A549 treated with Hydrocortisone at 1 μM for 4 hours (cell line): ENCODE measurements at places on chromosomes 5 and 9. TPM values are rescaled to one million over a fixed set of nuclear protein-coding genes. Genes with fewer than 3 reads are reported as not detected.

Gene ARL14EPL
- total RNA-seq = 0.10 to 0.43 TPM (median 0.24 TPM) in 5 replicates

Gene ACSL6
- total RNA-seq = 0.05 to 0.22 TPM (median 0.07 TPM) in 5 replicates

Gene GPR151
- not detected in 5 replicates for total RNA-seq

Gene SLC46A2
- total RNA-seq = not detected in 5 replicates

Gene SGCD
- total RNA-seq = 3.3 to 5.8 TPM (median 4.5 TPM) in 5 replicates

Gene CENPP
- 6.8 to 7.9 TPM (median 7.0 TPM) in 5 replicates for total RNA-seq

Gene SLC4A9
- total RNA-seq = 0.02 TPM in 1 of 5 replicates, not detected in the others

Gene PAX5
- total RNA-seq = 0.01 to 0.07 TPM (median 0.03 TPM) in 4 of 5 replicates, not detected in the other

Gene ADGRV1
- 0.44 to 1.2 TPM (median 0.56 TPM) in 5 replicates for total RNA-seq

Gene BARHL1
- total RNA-seq = not detected in 5 replicates

Gene IRX2
- 1.4 to 2.1 TPM (median 1.7 TPM) in 5 replicates for total RNA-seq

Gene GABRB2
- total RNA-seq = not detected in 5 replicates

Gene IFNK
- total RNA-seq = 0.09 TPM in 1 of 5 replicates, not detected in the others

Gene TPPP
- 6.4 to 7.4 TPM (median 7.2 TPM) in 5 replicates for total RNA-seq

Gene RASEF
- 6.5 to 7.4 TPM (median 6.7 TPM) in 5 replicates for total RNA-seq

Gene GKAP1
- 3.1 to 4.6 TPM (median 4.3 TPM) in 5 replicates for total RNA-seq

Gene PCDHGA9
- total RNA-seq = 0.05 to 0.07 TPM (median 0.07 TPM) in 4 of 5 replicates, not detected in the other

Gene SPATA31A3
- not detected in 5 replicates for total RNA-seq
